ENCODE measurements at places on chromosomes 12 and 14. TPM values are rescaled to one million over a fixed set of nuclear protein-coding genes. Genes with fewer than 3 reads are reported as not detected.
A peak's percentile ranks its signal among the peaks of the same experiment; 100 is the strongest.

CMA1 gene
- 0.29 TPM for total RNA-seq

CLEC2A gene
- not detected for total RNA-seq

TMEM132D gene
- not detected for total RNA-seq

FGD4 gene
- total RNA-seq: 75.6 TPM

- peak; percentile 90 for DNase-seq
These were observed 22.3 kb downstream of the CKB start for GRCh38 chr14:103500148-103500990.

GRCh38 chr14:93976477-93977057, at the start of gene ASB2:
Gene ASB2, minus strand, starts transcription at chr14:93976570. Its CDS starts 12,031 bp downstream, at chr14:93964539.
- DNase-seq: peak; percentile 40

DNA sequence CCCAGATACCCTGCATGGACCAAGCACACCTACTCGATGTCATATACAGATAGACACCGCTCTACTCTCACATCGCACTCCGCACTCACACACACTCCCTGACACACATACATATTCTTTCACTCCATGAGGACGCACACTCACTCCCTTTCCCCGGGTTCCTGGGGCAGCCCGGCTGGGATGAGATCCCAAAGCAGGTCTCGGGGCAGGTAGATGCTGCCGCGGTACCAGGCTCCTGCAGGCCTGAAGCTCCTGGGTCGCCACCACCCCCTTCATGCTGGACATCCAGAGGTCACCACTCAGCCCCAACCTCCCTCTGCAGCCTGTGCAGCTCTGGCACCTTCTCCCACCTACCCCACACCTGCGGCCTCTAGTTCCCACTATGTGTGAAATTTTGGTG, 2.3 kb downstream of the C1QL4 start:
- DNase-seq: no peak

- no peak for DNase-seq
These were observed 40.8 kb downstream of the NINJ2 start for GRCh38 chr12:622416-622815.

GRCh38 chr14:21255385-21256101, 13.7 kb downstream of the HNRNPC start:
- no peak for DNase-seq

DNA sequence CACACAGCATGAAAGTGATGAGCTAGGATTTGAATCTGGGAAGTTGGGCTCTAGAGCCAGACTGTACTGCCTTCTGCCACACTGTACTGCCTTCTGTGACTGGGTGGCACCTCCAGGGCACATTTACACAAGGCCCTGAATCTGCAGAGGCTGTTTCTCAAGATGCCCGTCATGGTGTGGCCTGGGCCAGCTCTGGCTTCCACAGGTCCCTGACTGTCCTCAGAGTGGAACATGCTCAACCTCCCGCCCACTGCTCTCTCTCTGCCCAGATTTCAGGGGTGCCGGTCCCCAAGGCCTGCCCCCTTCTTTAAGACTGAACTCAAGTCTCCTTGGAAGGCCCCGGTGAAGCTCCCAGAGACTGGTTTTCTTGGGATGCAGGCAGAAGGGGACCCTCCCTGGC, 50.2 kb downstream of the C14orf132 start:
- DNase-seq: no peak

- no peak for DNase-seq
These were observed 22.9 kb upstream of the RNF34 start for GRCh38 chr12:121376754-121377697.

DNA sequence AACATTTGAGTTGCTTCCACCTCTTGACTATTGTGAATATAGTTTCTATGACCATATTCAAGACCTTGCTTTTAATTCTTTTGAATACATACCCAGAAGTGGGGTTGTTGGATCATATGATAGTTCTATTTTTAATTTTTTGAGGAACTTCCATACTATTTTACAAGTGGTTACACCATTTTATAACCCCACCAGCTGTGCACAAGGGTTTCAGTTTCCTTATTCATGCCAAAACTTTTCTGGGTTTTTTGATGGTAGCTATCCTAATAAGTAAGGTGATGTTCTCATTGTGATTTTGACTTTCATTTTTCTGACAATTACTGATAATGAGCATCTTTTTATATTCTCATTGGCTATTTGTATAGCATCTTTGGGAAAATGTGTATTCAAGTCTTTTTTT, 109.4 kb upstream of the GARIN2 start:
- no peak for DNase-seq

GRCh38 chr12:86456241-86456640, 200.1 kb upstream of the MGAT4C start:
- no peak for DNase-seq

GRCh38 chr14:89303456-89304435, 113.3 kb downstream of the FOXN3 start:
- DNase-seq: peak; percentile 52

GRCh38 chr12:108495054-108495453, 20.0 kb upstream of the FICD start:
- no peak for DNase-seq

GRCh38 chr14:68248481-68249255, 429.1 kb downstream of the RAD51B start:
- DNase-seq: no peak

GRCh38 chr14:83006121-83006670, 1472.5 kb upstream of the SEL1L start:
- DNase-seq: peak; percentile 21

Measured in mucosa of gallbladder (tissue), 1 donor.